ENCODE measurements at places on chromosomes 3 and 15. TPM values are rescaled to one million over a fixed set of nuclear protein-coding genes. Genes with fewer than 3 reads are reported as not detected.

The CLN6 gene
- 10.5 TPM for total RNA-seq

The SNTN gene
- total RNA-seq, result not detected

The CSTA gene
- 2.6 TPM for total RNA-seq

The CILP gene
- 0.29 TPM for total RNA-seq

The RCCD1 gene
- 17.7 TPM for total RNA-seq

The EPHB1 gene
- under 0.01 TPM for total RNA-seq

The FAM3D gene
- total RNA-seq, result not detected

The SPINK8 gene
- not detected for total RNA-seq

The AGBL1 gene
- not detected for total RNA-seq

The UCN2 gene
- total RNA-seq, result 1.2 TPM

The TMEM212 gene
- not detected for total RNA-seq

The GPR160 gene
- 0.29 TPM for total RNA-seq

The GNAT1 gene
- not detected for total RNA-seq

The SNX22 gene
- 0.50 TPM for total RNA-seq

The CCDC39 gene
- 0.17 TPM for total RNA-seq

The SOX14 gene
- not detected for total RNA-seq

The PLSCR2 gene
- total RNA-seq, result not detected

The IL17RB gene
- total RNA-seq, result under 0.01 TPM

The ALDH1A2 gene
- 2.3 TPM for total RNA-seq

The CALML4 gene
- total RNA-seq, result 3.6 TPM

The PFKFB4 gene
- 12.2 TPM for total RNA-seq

The ANKRD34C gene
- not detected for total RNA-seq

The BLM gene
- total RNA-seq, result 0.33 TPM

The ARHGEF3 gene
- total RNA-seq, result 16.7 TPM

The TRAT1 gene
- total RNA-seq, result not detected

The MYD88 gene
- total RNA-seq, result 14.9 TPM

The BNIP2 gene
- 122 TPM for total RNA-seq

The ITGB5 gene
- total RNA-seq, result 167 TPM

The SFMBT1 gene
- total RNA-seq, result 4.5 TPM

The SPTBN5 gene
- total RNA-seq, result 0.29 TPM

The C3orf33 gene
- 4.1 TPM for total RNA-seq

The SLC6A20 gene
- total RNA-seq, result under 0.01 TPM

The LRRN1 gene
- under 0.01 TPM for total RNA-seq

The GOLGA6L4 gene
- total RNA-seq, result 3.6 TPM

The ZKSCAN7 gene
- total RNA-seq, result 9.0 TPM

Measured in smooth muscle cell of trachea (primary cell).